Natural killer cell (primary cell): ENCODE measurements at places on chromosomes 7 and 10. TPM values are rescaled to one million over a fixed set of nuclear protein-coding genes. Genes with fewer than 3 reads are reported as not detected.
A peak's percentile ranks its signal among the peaks of the same experiment; 100 is the strongest.

GRCh38 chr10:102775935-102776669 lies 32.4 kb downstream of the WBP1L start:
- H3K4me1 ChIP-seq, result peaks cover 31% of the 10 kb centered on the region
- H3K4me3 ChIP-seq, result no peak overlapping the region
- H3K27ac ChIP-seq, result no peak overlapping the region
- DNase-seq, result peak; percentile 67

Gene WDR86
- 2.1 TPM for total RNA-seq

Gene ITGB8
- total RNA-seq, result 0.39 TPM

- peaks cover 10% of the 10 kb centered on the region for H3K27me3 ChIP-seq
- no peak overlapping the region for H3K27ac ChIP-seq
- H3K36me3 ChIP-seq, result no peaks in the 10 kb centered on the region
- no peaks in the 10 kb centered on the region for H3K4me1 ChIP-seq
Observed at GRCh38 chr7:123769371-123769770, 20.6 kb upstream of the WASL start.

GRCh38 chr7:55538538-55538937 lies 33.8 kb downstream of the VOPP1 start:
- no peaks in the 10 kb centered on the region for H3K36me3 ChIP-seq
- H3K27ac ChIP-seq, result no peak overlapping the region
- H3K4me3 ChIP-seq, result no peak overlapping the region
- H3K4me1 ChIP-seq, result peaks cover 46% of the 10 kb centered on the region

- peaks cover 89% of the 10 kb centered on the region for H3K36me3 ChIP-seq
- no peak for DNase-seq
- H3K4me3 ChIP-seq, result no peak overlapping the region
- H3K27me3 ChIP-seq, result no peaks in the 10 kb centered on the region
- H3K4me1 ChIP-seq, result peaks cover 6% of the 10 kb centered on the region
Observed at GRCh38 chr10:73799899-73800559, 11.4 kb downstream of the NDST2 start.

DNA sequence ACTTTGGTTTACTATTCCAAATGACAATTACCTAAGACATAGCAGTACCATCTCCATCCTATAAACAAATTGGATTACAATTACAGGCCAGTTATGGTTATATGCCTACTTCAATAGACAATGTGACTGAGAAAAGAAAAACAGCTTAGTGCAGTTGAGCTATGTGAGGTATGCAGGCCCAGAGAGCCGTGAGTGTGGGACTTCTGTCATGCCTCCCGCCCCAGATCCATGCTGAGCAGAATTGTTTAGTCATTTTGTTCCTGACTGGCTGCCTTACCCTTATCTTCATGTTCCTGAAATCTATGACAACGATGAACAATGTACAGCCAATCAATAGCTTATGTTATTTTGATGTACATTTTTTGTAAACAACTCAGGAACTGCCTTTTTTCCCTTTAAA lies 21.7 kb downstream of the LARP4B start:
- H3K4me1 ChIP-seq, result no peaks in the 10 kb centered on the region
- H3K4me3 ChIP-seq, result no peak overlapping the region
- DNase-seq, result no peak
